ENCODE measurements at places on chromosomes 3 and 15.
A peak's percentile ranks its signal among the peaks of the same experiment; 100 is the strongest.

- no peak for DNase-seq
These were observed 29.1 kb downstream of the CRYGS start for GRCh38 chr3:186515125-186515524.

- no peak for DNase-seq
These were observed 408 bp downstream of the NICN1 start for GRCh38 chr3:49428752-49429080.

DNA sequence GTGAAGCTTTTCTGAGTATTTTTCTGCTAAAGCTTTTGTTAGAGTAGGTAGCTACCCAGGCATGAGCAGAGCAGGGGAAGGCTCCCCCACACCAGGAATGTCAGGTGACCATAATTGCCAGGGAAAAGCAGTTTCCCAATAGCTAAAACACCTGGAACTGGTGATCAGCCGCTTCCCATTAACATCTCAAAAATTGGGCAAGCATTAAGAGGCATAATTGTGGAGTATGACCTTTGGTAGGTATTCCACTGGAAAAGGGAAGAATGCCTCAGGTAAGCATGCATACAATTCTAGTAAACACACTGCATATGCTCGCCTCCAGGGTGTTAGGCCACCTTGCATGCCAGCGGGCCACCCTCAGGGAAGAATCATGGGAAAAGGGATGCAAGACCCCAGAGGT is 84.5 kb downstream of the CCR1 start:
- DNase-seq: no peak

GRCh38 chr3:48232734-48233133 is 8.2 kb upstream of the ZNF589 start:
- DNase-seq: peak; percentile 76

DNA sequence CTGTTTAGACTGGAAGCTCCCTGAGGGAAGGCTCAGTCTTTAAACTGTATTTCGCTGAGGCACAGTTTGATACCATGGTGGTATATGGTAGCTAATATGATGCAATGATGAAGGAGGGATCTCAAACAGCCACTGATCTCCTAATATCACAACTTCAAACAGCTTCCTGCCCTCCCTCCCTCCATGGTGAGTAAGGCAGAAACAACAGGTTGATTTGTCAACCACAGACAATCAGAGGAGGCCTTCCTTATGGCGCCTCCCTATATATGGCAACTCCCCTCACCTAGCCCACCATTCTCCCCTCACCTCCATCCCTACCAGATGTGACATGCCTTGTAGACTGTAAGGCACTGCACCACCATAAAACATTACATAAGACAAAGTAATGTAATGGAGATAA is 316.5 kb upstream of the ICE2 start:
- DNase-seq: no peak

DNA sequence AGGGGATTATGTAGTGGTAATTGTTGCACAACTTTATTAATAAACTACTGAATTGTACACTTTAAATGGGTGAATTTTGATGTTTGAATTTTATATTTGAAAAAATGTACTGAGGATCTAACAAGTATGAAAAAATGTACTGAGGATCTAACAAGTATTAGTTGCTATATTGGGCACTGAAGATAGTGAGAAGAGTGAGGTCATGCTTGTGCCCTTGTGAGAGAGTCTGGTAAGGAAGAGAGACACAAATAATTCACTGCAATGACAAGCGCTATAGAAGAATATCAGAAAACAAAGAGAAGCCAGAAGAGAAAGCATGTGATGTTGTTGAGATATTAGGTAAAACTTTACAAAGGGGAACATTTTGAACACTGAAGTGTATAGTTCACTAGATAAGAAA is 137.6 kb downstream of the DTWD1 start:
- no peak for DNase-seq

GRCh38 chr3:68943753-68944500 is 11.6 kb upstream of the TAFA4 start:
- no peak for DNase-seq

DNA sequence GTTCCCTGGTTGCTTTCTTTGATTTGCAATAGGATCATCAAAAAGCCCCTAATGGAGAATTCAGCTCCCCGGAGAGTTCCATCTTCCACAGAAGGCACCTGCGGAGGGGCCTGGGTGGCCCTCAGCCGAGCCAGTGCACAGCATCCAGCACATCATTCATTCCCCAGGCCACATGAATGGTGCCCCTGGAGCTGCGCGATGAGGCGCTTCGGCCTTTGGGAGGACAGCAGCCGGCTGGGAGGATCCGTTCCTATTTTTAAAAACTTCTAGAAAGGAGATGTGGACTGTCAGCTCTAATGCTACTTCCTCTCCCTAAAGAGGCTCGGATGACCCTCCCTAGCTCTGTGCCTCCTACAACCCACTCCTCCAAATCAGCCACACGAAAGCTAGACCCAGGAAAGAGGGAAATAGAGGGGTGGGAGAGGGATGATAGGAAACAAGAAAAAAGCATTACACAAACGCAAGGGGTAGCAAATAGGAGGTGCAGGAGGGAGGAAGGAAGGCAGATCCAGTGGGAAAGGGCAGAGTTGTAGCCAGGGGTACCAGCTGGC is 20.3 kb downstream of the EHD4 start:
- DNase-seq: no peak

DNA sequence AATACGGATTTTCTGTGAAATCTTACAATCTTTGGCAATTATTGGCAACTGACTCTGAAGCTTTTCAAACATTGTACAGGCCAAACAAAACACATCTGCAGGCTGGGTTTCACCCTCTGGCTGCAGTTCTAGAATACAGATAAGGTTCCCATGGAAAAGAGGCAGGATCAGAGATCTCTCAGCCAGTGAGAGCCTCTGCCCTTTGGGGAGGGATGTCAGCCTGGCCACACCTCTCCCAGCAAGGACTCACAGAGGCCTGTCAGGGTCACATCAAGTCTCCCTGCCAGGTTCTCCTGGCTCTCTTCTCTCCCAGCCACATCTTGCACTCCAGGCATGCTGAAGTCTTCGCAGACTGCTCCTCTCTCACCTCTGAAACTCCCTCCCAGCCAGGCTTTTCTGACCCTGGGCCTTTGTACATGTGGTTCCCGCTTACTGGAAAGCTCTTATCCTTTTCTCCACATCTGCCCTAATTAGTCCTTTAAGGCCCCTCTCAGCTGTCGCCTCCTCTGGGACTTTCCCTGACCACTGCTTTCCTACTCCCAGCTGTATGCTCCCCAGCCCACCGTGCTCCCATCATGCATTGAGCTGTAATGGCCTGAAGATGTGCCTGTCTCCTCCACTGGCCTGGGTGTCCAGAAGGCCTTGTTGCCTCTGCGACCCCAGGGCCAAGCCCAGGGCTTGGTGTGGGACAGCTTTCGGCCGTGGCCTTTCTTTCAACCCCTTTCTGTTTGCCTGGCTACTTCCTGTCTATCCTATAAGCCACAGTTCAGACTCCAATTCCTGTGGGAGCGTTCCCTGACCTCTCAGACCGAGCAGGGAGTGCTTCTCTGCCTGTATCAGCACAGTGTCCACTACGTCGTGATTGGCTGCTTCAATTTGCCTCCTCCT is 4.3 kb downstream of the RBP1 start:
- DNase-seq: peak; percentile 77

DNA sequence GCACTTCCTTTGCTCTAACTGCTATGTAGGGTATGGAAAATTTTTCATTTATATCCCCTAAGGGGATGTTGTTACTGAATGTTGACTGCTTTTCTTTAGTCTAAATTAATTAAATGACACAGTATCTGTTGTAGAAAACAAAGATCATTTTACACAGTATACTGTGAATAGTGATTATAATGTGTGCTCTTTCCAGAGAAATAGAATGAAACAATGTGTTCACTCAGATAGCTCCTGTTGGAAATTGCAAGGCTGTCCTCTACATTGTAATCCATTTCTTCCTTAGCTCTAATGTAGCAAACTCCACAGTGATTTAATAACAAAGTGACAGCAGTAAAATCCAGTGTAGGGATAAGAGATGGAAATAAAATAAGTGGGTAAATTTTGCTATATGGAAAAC is 159.0 kb upstream of the VEPH1 start:
- no peak for DNase-seq

GRCh38 chr3:13564751-13565560 is 16.0 kb downstream of the FBLN2 start:
- DNase-seq: no peak

DNA sequence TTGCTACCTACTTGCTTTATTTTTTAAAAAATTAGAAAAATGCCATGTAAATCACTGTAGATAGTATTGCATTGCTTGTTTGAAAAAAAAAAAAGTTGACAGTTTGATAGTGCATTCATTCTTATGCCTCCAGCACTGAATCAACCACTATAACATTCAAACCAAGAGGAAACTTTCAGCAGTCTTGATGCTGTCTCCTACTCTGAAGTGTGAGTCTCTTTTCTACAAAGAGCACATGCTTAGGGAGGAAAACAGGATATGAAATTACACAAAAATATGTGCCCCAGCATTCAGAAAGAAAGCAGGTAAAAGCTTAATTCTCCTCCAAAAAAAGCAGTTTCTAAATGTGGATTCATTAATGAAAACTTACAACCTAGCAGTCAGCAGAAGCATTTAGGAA is 78.3 kb downstream of the ZBTB20 start:
- no peak for DNase-seq

DNA sequence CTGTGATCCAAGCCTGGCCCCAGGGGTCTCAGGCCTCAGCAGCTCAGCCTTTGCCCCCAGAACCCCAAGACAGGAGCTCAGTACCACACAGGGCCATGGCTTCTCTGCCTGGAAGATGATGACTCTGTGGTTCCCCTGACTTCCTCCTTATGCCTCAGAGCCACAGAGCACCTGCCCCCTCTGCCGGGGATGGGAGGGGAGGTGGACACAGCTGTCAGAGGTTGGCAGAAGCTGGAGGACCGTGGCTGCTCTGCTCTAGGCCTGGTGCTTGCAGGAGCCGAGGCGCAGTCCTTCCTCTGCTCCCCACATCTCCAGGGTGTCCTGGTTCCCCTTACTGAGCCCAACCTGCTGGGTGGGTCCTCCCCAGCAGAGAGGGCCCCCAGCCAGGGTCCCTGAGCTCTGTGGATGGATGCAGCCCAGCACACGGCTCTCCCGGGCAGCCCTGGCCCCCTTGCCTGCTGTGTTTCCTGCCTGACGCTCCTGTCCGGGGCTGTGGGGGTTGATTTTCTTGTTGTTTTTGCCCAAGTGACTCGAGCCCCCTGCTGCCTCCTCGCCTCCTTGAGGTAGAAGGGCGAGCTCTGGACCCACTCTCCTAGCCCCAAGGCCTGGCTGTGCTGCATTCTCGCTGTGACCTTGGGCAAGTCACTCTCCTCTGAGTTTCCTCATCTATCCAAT is 36.6 kb downstream of the PSTPIP1 start:
- no peak for DNase-seq

DNA sequence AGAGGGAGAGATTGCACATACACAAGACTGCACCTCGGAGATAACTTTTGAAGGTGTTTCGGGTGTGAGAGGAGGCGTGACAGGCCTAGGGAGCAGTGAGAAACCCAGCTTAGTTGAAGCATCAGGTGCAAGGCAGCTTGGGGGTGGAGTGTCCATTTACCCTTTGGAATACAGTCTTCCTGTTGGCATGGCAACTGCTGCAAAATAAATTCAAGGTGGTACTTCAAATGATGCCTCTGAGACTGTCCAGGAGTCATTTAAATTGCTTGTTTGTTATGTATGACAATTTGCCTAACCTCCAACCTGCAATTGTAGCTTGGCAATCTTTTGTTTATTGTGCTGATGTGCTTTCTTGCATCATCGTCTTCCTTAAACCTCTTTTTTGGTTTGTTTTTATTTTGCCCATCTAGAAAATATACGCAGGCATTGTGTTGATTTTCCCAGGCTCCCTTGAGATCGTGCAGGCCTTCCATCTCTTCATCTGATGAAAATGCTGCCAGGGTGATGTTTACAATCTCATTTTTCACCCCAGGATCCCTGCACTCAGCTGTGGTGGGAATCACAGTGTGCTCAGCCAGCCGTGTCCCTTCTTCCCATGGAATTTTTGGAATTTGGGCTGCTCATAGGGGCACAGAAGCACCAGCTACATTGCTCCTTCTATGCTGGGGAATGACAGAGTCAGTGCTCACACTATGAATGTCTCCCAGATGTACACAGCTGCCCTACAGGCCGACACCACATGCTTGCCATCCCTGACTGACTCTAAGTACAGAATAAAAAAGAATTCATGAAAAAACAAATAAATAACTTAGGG is 583.1 kb upstream of the CFAP20DC start:
- peak; percentile 66 for DNase-seq

GRCh38 chr3:9780910-9781309 is 11.2 kb upstream of the CAMK1 start:
- DNase-seq: no peak

- DNase-seq: no peak
These were observed 111.4 kb downstream of the ZMAT3 start for GRCh38 chr3:178960181-178960580.

DNA sequence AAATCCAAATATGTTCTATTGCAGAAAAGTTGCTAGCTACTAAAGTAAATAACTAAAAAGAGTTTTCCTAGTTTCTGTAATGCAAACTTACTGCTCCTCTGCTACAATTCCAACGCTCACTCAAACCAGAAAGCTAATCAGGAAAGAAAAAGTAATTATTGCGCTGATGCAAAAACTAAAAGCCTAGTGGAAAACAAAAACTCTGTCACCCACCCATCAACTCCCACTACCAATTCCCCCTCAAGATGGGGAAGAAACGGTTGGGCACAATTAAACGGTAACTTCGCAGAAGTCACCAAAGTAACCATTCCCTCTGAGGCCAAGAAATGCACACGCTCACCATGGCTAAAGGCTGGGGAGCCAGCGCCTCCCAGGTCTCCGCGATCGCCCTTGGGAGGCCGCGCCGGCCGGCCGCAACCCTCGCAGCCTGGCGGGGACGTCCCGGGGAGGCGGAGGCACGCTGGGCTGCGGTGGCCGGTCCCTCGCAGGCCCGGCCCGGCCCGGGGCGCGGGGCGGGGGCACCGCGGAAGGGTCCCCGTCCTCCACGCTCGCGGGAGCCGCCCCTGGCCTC is 684 bp downstream of the SLTM start:
- peak; percentile 73 for DNase-seq

DNA sequence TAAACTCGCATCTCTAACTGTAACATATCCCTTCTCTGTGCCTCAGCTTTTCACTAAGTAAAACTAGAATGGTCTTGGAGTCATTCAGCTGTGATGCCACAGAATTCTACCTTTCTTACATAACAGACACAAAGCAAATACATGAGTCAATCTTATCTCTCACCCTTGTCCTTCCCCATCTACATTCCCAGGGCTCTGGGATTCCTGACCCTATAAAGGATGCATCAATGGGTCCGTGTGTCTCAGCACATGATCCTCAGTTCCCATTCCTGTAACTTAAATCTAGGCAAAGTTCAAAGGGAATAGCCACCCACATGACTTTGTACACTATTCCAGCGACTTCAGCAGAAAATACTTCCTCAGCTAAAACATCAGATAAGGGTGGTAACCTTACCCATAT is 11.8 kb upstream of the ARL8B start:
- DNase-seq: no peak

DNA sequence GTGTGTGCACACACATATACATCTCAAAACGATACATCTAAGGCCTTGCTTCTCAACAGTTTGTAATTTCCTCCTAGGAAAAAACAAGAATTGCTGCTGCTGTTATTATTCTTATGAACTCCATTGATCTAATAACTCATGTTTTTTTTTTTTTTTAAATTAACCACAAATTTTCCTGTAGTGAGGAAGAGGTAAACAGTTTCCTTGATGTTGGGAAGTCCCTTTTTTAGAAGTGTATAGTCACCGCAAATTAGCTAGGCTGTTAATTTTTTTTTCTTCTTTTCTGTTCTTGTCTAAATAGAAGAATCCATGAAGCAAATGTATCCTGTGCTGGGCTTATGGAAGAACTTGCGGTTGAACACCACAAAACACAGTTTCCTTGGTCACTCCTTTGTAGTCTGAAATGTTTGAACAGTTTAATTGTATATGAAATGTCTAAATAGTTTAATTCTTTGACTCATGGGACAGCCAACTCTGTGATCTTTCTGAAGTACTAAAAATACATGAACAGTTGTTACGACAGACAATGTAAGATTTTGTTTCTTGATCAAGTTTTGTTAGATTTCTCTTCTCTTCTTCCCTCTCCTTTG is 64.5 kb downstream of the MITF start:
- DNase-seq: no peak

Measured in adipocyte (in vitro differentiated cells).